ENCODE measurements at places on chromosomes 4 and X.

- DNase-seq = no peak
Measured at GRCh38 chr4:3651267-3651845, 114.8 kb upstream of the ADRA2C start.

DNA sequence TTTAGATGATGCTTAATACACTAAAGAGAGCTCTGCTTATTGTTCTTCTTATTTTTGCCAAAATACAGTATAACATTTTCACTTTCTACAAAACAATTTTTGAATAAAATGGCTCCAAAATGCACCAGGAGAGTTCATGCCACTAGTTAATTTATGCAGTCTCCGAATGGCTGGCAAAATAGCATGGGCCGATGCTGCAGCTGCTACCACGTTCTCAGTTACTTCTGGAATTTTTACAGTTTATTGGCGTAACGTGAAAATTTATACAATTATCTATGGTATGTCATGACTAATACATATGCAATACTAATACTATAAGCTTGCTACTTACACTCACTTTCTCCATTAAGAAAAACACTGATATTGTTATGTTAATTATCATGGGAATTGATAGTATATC is 16.5 kb downstream of the KLHL13 start:
- DNase-seq = no peak

GRCh38 chr4:79017481-79017880 is 78.2 kb upstream of the PAQR3 start:
- DNase-seq = no peak

GRCh38 chrX:43813319-43813718 is 68.9 kb downstream of the MAOB start:
- DNase-seq = no peak

- no peak for DNase-seq
Measured at GRCh38 chr4:149176039-149176438, 639.6 kb downstream of the IQCM start.

DNA sequence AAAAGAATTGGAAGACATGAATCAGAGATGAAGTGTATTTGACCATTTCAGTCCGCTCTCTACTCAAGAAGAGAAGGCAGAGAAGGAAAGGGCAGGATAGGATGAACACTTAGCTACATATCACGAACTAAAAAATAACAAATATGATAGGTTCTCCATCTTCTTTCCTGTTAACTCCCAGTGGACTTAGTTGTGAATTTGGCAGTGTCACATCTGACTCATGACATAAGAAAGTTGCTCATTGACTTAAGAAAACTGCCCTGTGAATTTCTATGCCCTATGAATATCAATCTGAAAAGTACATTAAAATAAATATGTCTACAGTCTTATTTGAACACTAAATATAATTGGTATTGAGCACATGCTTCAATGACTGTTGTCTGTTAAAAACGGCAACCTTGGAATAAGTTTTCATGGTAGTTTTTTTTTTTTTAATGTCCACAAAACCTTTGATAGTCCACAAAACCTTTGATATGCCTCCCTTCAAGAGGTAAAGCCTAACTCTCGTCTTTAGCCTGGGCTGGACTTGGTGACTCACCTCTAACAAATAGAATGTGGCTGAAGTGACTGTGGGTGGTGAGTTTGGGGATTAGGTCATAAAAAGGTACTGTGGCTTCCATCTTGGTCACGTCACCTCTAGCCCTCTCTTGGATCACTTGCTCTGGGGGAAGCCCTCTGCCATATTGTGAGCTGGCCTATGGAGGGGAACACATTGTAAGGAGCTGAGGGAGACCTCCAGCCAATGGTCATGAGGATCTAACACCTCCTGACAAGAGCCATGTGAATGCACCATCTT is 184.7 kb upstream of the S100G start:
- DNase-seq = no peak

- DNase-seq = no peak
Measured at GRCh38 chr4:15352524-15352923, 75.3 kb upstream of the C1QTNF7 start.

DNA sequence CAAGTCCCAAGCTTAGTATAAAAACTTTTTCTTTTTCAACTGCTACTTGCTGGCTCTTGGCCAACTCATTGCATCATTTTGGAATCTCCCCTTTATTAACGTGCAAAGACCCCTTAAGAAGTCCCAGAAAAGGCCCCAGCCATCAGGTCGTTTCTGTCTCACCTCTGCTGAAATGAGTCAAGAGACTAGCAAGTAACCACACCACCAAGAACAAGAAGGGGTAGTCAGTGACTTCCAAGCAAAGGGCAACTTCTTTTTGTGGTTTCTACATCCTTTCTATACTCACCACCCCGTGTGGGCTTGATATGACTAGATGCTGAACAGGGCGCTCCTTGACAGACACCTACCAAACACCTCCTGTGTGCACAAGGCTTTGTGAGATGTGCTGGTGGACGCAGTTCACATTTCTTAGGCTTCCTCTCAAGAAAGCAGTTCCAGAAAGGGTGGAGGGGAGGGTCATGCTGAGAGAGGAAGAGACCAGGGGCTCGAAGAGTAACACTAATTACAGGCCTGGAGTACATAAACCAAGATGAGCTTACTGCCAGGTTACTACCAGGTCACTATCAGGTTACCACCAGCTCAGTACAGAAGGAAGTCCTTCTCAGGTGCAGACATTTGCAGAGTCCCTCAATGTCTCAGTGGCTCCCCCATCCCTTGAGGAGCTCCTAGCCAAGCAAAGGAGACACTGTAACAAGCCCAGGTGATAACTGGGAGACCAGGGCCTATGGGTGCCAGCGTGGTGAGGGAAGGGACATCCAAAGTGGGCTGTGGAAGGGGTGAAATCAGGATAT is 19.3 kb downstream of the JAKMIP1 start:
- peak; percentile 41 for DNase-seq

GRCh38 chrX:140697618-140698017 is 11.9 kb upstream of the LINC00632 start:
- DNase-seq = no peak

- DNase-seq = no peak
Measured at GRCh38 chr4:100738196-100739165, 220.7 kb upstream of the EMCN start.

DNA sequence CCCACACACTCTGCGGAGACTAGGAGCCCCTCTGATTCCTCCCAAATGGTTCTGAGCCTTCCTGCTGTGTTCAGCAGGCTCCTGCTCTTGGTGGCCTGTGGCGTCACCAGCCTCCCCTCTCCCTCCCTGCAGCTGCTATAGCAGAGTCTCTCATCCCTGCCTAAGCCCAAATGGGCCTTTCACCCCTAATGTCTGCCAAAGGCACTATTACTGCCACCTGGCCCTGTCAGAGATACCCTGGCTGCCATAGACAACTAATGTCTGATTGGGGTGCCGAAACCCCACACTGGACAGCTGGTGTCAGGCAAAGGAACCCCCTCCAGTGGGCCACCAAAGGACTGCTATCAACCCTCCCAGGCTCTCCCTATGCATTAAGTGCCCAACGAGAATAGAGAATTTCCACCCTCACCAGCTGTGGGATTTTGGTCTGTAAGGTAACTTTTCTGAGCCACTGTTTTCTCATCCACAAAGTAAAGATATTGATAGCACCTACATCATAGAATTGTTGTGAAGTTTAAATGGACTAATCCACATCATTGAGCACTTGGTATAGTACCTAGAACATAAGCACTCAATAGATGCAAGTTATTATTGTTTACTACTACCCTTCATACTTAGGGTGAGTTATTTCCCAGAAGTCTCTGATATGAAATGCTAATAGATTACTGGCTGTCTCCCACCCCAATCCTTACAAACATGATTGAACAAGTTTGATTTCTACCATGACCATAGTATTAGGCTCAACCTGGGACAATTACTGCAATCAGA is 421.3 kb downstream of the MID1IP1 start:
- DNase-seq = no peak

GRCh38 chrX:75546724-75547511 is 24.1 kb upstream of the ZDHHC15 start:
- no peak for DNase-seq

GRCh38 chr4:4990329-4990728 is 28.9 kb downstream of the CYTL1 start:
- DNase-seq = no peak

GRCh38 chrX:74063426-74064155 is 240.4 kb upstream of the ZCCHC13 start:
- no peak for DNase-seq

- no peak for DNase-seq
Measured at GRCh38 chr4:169115897-169116254, 105.8 kb upstream of the CBR4 start.

GRCh38 chr4:181853881-181854511 is 389.2 kb upstream of the TENM3 start:
- DNase-seq = no peak

DNA sequence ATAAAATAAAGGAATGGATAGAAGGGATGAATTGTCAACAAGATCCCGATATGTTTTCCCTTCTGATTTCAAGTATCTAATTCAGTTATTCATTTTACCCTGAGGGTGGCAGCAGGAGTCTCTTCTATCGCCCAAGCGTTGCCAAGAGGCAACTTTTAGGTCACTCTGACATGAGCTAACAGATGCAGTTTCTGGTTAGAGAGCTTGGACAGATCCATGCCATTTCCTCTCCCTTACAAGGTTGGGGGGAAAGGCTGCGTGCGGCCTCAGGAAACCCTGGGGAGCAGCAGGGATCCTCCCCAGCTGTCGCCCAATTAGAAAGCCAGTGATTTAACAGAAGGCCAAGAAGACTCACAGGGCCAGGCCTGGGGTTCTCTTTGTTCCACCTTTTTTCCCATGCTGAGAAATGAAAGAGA is 35.3 kb upstream of the WAS start:
- peak; percentile 15 for DNase-seq

DNA sequence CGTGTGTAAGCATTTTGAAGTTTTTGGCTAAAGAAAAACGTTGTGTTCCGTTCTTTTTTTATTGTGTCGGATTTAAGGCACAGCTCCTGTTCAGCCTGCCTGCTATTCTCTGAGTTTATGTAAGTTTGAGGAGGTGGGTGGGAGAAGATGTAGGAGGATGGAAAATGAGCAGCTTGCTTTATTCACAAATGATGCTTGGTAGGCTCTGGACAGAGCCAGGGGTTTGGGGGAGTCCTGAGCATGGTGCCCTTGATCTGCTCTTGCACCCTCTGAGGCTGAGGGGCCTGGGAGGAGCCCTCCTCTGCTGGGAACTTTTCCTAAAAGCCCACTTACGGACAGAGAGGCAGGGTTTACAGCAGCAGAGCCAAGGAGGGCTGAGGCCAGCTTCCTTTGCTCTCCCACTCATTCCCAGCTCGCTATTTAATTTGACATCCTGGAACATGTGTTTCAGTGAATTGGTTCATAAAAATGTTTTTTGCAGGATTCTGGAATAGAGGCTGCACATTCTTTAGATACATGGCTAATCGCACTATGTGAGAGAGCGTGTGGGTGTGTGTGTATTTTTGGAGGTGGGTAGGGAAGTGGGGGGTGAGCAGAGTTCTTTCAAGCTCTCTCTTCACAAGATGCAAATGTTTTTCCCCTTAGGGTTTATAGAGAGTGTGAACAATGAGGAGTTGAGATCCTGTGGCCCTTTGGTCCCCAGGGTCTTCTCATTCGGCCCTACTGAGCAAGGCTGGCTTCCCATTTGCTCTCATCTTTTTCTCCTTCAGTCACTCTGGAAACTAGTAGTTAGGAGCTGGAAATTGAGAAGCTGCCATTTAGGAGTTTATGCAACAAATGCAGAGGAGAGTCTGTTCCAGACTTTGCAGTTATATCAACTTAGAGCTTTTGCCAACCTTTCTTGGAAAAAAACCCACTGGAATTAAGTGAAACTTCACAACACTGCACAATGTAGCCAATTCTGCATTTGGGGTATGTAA is 32.1 kb downstream of the TMEM131L start:
- DNase-seq = no peak

GRCh38 chr4:80186676-80187075 is 10.6 kb upstream of the PRDM8 start:
- DNase-seq = no peak

Data from T-helper 22 cell (primary cell).